Skeletal muscle cell (primary cell): ENCODE measurements at places on chromosomes 2 and 18.

DNA sequence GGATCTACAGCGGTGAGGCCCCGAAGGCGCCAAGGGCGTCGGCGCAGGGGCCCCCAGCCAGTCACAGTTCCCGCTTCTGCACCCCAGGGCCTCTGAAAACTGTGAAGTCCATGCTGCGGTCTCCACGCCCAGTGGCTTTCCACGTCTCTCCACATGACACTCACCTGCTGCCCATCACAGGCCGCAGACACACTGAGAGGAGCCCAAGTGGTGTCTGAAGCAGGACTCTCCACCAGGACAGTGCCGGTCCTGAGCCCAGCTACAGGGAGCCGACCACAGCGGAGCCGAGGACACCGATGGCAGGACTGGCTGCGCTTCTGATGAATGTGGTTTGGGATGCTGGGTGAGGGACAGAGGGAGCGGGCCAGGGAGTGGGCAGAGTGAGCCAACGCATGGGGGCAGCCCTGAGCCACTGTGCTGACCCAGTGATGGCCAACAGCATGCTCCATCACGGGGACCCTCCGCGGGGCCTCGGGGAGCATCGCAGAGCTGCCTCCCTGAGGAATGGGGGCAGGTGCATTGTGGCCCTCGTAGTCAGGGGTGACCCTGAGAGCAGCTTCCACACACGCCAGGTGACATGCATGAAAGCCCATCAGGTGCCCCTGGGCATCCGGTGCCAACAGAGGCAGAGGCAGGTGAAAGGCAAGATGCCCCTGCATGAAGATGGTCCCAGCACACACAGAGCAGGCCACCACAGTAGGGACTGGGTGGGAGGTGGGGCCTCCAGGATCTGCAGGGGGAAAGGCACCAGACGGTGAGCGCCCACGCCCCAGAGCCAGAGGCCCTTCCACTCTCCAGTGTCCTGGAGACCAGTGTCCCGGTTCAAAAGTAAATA is 116.6 kb downstream of the HDAC4 start:
- no peak for DNase-seq

GRCh38 chr2:218371983-218372350 is 10.1 kb upstream of the SLC11A1 start:
- DNase-seq = no peak

DNA sequence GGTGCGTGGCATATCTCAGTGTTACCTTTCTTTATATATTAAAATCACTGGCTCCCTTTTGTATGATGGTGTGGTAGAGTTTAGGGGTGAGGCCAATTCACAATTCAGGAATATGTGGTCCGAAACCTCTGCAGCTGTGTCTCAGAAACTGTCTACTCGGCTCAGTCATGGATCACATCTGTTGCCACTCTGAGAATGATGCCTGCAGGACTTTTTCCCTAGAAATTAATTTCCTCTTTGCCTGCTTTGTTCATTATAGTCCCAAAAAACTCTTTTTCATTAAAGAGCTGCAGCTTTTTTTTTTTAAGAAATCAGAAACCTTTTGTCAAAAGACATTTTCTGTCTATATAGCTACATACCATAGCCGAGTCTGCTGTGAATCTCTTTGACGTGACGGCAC is 104.9 kb upstream of the NFATC1 start:
- no peak for DNase-seq

DNA sequence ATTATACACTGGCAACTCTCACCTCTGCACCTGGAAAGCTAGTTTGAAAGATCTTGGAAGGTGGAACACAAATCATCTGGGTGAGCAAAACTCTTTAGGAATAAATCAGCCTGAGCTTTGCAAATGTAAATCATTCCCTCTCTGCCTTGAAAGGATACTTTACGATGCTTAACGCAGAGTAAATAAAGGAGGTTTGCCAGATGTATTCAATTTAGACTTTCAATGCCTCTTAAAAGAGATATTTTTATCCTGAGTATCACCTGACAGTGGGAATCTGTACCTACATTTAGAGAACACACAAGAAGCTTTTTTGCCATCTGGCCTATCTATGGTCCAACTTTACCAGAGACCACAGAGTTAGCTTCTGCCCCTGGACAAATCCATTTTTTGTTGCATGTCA is 983.2 kb upstream of the CDH2 start:
- DNase-seq = no peak

DNA sequence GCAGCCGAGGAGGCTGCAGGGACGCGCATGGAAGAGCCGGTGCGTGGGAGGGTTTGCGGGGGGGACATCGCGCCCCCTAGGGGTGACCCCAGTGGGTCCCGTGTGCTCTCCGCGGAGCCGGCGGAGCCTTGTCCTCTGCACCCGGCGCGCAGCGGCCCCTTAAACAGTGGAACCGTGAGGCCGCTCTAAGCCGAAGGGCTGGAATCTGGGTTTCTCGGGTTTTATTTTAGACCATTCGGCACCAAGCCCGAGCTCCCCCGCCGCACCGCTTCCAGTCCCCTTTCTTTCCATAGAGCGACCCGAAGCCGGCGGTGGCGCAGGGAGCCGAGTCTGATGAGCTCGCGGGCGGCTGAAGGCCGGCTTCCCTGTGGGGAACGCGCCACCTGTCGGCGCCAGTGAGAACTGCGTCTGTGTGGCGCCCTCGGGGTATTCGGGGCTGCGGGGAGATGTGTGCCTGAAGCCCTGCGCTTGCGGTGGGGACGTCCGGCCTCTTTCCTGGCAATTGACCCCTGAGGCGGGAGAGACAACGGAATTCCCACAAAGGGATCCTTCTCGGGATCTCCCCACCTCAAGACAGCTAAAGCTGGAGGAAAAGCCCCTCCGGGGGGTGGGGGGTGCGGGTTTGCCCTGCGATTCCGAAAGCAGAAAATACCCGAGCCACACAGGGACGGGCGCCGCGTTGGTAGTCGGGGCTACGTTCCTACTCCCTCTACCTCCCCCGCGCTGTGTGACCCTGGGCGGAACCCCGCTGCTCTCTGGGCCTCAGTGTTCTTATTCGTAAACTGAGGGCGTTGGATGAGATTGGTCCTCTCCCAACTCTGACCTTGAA is 8.2 kb upstream of the EN1 start:
- no peak for DNase-seq

GRCh38 chr2:30417253-30417652 is 29.8 kb upstream of the LCLAT1 start:
- DNase-seq = peak; percentile 45

- DNase-seq = no peak
These were observed 199.6 kb downstream of the VAPA start for GRCh38 chr18:10113121-10114022.
